ENCODE measurements at places on chromosomes 7 and 10. TPM values are rescaled to one million over a fixed set of nuclear protein-coding genes. Genes with fewer than 3 reads are reported as not detected.

PRSS2 gene
- 0.76 TPM for total RNA-seq

MAGI2 gene
- total RNA-seq = 0.97 TPM

PTF1A gene
- not detected for total RNA-seq

C10orf90 gene
- total RNA-seq = not detected

CFAP70 gene
- 0.30 TPM for total RNA-seq

SAMD9L gene
- total RNA-seq = 78.0 TPM

CNNM1 gene
- total RNA-seq = not detected

IFIT1B gene
- not detected for total RNA-seq

CRPPA gene
- 1.7 TPM for total RNA-seq

SLC26A5 gene
- not detected for total RNA-seq

MRLN gene
- total RNA-seq = not detected

CTTNBP2 gene
- 0.32 TPM for total RNA-seq

All from epithelial cell of umbilical artery (primary cell).